ENCODE measurements at places on chromosomes 1 and 21.
A peak's percentile ranks its signal among the peaks of the same experiment; 100 is the strongest.

DNA sequence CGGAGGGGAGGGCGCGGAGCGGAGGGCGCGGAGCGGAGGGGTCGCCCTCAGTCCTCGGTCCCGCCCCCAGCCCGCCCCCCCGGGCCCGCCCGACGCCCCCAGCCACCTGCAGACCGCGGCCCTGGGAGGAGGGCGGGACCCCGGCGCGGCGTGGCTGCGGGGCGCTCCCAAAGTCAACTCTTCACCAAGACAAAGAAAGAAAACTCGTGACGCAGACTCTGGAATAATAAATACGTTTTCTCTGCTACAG, 1.2 kb downstream of the HES4 start:
- DNase-seq, result no peak

DNA sequence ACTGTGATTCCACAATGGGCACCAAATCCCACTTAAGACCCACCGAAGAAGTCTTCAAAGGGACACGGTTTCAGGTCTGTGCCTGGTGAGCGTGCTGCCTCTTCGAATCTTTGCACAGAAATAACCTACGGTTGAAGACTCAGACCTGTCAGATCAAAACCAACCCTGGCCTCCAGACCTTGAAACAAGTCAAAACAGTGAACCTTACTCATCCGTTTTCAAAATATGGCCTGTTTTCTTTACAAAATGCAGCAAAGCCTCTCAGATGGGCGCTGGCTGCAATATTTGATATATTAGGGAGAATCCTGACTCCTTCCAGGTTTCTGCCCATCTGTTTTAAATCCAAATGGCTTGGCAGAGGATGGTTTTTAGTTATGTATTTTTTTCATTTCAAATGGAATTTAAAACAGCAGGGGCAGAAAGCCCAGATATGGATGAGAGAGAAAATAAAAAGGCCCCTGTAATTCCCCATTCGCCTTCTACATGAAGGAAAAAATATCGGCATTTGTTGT, 14.0 kb downstream of the JUN start:
- no peak for DNase-seq

DNA sequence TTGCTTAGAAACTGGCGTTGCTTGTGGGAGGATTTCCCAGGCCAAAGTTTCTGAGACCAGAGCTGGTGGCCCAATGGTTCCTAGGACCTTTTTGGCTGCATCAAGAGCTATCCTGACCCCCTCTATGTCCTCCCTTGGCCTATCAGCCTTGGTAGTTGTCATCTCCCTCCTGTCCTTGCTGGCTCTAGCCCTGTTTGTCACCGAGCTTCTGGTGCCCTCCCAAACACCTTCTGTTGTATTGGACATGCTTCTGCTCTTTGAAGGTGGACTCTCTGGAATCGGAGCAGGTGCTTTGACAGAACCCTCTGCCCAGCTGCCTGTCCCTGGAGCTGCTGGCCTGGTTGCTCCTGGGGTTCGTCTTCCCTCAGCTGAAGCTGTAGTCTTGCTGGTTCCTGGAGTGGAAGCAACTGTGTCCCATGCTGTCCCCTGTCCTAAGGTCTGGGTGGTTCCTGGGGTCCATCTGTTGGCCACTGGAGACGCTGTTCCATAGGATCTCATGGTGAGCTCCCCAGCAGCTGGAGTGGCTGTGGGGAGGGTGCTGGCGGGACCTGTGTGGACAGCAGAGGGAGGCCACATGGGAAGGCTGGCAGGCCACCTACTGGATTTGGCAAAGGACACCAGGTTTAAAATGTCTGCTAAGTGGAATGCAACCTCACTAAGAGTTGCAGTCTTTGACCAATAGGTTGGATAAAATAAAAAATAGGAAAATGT, 9.4 kb downstream of the FCAMR start:
- DNase-seq, result no peak

DNA sequence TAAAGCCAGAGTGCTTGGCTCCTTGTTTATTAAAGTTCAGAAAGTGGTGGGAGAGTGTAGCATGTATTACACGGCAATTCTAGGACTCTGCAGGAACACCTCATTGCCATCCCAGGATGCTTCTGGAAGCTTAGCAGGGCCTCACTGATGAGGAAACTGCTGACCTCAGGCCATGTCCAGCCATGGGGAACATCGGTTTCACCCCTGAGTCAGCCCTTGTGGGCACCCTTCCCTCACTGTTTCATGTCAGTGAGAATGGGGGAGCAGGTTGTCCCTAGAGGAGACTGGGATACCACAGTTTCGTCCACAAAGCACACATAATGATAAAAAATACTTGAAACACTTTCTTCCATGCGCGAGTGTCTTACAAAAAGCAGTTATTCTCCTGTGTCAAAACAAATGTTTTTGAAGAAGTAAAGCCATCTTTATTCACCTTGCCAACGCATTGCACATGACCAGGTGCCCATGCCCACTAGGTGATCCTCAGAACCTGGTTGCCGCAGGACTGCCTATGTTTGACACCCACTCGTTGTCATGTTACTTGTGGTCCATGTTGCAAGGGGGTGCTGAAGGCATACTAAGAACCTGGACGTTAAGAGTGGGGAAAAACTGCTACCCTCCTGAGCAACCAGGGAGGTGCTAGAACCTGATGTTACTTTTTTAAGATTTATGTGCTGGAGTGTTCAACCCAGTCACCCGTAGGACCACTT, 41.2 kb upstream of the TTC22 start:
- peak; percentile 30 for DNase-seq

DNA sequence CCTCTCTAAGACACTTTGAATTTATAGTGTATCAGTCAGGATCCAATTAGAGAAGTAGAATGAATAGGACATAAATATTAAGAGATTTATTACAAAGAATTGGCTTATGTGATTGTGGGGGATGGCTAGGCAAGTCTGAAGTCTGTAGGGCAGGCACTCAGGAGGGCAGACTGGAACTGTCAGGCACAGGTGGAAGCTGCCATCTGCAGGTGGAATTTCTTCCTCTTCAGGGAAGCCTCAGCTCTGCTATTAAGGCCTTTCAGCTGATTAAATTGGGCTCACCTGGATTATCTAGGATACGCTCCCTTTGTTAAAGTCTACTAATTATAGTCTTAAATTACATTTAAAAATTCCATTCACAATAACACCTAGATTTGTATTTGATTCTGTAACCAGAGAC, 92.0 kb upstream of the HAO2 start:
- DNase-seq, result no peak

DNA sequence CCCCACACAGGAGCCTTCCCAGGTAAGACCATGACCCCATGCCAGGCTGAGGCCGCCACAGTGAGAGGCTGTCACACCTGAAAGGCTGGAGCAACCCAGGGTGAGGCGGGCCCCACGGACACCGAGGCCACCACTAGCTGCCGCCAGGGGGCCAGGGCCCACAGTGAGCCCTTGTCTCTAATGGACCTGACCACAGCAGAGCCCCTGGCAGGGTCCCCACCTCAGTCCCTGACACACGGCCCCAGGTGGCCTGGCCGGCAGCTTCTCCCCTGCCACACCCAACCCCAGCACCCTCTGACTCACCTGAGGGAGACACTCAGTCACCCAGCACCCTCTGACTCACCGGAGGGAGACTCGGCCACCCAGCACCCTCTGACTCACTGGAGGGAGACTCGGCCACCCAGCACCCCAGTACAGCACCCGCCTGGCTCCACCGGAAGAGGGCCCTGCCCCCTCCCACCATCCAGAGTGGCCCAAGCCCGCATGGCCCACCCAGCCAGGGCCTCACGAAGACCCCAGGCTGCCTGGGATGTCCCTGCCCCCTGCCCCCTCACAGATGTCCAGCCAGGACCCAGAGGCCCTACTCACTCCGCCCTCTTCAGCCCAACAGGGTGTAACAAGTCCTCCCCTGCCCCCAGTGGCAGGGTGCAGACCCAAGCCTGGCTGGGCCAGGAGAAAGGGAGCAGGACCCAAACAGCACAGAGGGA, 4.4 kb downstream of the DVL1 start:
- DNase-seq, result no peak

DNA sequence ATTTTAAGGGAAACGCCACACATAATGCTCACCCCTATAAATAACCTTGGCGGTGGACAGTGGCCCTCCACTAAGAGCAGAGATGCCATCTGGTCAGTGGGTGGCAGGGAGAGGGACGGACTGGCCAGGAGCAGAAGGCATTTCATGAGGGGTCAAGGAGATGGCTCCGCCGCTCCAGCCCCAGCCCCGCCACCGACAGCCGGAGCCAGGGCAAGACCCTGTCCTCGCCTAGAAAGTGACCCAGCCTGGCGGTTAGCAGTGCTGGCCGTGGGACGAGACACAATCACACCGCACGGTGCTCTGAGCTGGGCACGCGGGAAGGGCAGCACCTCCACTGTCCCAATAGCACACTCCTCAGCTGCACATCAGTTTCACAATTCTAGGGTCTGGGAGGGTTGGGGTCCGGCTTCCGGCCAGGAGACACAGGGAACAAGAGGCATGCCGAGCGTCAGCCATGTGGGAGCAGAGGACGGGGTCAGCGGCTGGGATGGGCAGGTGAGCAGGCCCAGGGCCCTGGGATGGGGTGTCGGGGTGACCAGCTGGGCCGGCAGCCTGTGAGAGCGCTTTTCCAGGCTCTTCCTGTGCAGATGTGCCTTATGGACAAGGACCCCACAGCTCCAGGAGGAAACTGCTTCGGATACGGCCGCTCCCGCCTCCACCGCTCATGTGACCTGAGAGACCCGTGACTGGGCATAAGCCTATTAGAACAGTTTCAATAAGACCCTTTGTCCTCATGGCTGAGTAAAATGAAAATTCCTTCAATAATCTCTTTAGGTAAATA, 5.7 kb downstream of the SLC19A1 start:
- peak; percentile 48 for DNase-seq

- no peak for DNase-seq
Measured at GRCh38 chr21:38869196-38869595, 63.5 kb downstream of the ETS2 start.

- DNase-seq, result no peak
Measured at GRCh38 chr1:236023926-236024565, 40.8 kb downstream of the NID1 start.

- no peak for DNase-seq
Measured at GRCh38 chr1:18494304-18494703, 13.6 kb downstream of the KLHDC7A start.

DNA sequence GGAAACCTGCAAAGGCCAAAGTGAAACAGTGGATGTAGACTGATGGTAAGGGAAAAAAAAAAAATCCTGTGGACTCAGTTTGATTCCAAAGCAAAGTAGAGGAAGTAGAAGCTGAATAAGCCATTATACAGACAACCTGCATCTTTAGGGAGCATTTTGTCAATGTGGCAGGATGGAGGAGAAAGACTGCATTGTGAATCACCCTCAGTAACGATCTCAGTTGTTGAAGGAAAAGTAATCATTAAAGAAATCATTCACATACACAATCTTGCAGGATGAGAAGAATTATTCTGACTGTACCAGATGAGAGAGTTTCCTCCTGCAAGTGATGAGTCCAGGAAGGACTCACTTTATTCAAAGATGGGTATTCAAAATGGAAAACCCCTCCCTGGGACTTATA, 45.1 kb upstream of the TRIM67 start:
- no peak for DNase-seq

DNA sequence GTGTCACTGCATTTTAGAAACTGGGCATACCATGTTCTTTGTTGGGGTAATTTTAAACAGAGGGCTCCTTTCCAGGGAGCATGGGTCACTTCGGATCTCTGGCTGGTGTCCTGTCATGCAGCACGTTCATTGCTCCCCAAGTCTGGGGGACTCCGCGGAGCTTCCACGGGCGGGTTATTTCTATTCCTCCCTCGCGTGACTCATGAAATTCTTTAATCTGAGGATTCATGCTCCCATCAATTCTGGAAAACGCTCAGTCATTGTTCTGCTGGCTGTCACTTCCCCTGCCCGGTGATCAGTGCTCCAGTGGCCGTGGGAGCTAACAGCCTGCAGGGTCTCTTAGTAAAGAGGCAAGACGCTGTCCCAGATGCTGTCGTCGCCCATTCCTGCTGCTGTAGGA, 28.1 kb downstream of the CFAP74 start:
- DNase-seq, result no peak

DNA sequence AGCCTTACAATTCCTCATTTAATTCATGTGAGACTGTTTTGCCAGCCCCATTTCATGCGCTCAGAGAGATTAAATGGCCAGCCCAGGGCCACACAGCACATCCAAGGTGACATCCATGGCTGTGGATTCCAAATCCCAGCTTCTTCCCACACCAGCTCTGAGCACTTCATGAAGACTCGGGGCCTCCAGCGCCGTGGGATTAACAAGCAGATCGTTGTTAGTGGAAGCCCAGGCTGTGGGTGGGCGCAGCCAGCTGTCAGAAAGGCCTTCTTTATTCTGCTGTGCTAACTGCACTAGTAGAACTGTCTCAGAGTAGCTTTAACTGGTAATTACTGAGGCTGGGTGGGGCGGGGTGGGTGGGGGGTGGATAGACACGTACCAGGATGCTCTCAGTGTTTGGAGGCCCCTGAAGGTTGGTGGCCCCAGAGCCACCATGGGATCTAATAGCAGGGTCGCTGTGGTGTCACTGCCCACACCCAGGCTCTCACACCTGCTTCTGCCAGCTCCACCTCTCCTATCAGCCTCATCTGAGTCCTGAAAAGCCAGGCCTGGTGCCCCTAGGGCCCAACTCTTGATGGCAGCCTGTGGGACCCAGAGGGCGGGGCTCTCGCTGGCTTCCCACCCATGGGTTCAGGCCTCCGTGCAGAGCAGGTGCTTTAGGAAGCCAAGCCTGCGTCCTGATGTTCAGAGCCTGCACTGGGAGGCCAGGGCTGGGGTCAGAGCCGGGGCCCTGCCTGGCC, 3.4 kb downstream of the BMP8A start:
- DNase-seq, result no peak

DNA sequence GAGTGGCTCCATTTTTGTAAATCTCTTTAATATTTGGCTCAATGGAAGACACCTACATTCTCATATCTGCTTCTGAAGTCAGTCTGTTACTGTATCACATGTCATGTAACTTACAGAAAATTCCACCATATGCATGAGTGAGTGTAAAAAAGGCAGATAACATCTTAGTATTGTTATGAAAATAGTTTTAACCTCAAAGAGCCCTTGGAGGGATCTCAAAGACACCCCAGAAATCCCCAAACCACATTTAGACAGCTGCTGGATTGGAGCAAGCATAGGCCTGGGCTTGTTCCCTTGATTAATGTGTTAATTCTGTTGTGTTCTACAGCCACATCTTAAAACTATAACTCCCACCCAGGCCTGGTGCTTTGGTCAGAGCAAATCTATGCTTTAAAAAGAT, 16.9 kb downstream of the MACO1 start:
- DNase-seq, result no peak
